ENCODE measurements at places on chromosomes 12 and 14.
A peak's percentile ranks its signal among the peaks of the same experiment; 100 is the strongest.

- no peak for DNase-seq
Measured at GRCh38 chr14:59208224-59208814, 19.9 kb downstream of the DAAM1 start.

- DNase-seq = no peak
Measured at GRCh38 chr12:48109424-48109823, 3.5 kb upstream of the SENP1 start.

DNA sequence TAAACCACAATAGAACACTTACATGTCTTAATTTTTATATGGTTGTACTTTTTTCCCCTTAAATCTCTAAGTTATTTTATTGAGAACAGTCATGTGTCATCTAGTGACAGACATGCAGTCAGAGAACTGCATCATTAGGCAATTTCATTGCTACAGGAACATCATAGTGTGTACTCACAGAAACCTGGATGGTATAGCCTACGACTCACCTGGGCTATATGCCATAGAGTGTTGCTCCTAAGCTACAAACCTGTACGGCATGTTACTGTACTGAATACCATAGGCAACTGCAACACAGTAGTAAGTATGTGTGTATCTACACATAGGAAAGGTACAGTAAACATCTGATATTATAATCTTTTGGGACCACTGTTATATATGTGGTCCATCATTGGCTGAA lies 557.6 kb downstream of the PRKD1 start:
- no peak for DNase-seq

GRCh38 chr14:71474301-71475265 lies 457.6 kb upstream of the RGS6 start:
- no peak for DNase-seq

- DNase-seq = no peak
Measured at GRCh38 chr12:7905071-7905470, 30.9 kb downstream of the SLC2A3 start.

DNA sequence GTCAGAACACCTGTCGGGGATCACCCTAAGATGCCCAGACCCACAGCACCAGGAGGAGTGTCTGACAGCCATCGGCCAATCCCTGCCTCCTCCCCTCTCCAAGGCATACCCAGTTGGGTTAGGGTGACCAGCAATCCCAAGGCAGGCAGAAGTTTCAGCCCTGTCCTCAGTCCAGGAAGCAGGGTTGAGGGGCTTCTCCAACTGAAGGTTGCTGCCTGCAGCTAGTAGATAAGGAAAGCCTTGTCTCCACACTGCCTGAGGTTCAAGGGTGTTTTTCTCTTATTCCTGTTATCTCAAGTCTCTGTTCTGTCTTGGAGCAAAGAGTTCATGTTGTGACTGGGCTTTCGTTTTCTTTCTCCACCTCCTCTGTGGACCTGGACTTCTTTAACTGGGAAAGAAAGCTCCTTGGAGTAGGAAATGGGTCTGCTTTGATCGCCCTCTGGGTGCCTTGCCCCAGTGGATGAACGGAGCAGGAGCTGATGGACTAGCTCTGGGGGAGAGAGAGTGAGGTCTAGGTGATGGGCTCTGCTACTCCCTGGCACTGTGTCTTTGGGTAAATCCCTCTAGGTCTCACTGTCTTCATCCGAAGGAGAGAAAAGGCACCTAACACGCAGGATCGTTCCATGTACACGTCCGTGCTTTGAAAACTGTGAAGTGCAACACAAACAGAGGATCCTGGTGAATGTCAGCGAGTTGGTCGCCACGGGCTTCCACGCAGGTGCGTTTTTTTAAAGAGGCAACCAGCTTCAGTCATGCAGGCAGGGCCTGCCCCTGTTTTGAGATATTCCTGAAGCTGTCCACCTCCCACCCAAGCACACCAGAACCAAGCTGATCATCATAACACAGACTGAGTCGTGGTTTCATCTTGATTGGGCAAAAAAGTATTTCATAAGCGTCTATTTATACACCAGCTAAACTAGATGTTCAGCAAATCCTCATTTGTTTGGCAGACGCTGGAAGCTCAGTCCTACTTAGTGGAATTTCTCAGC lies 52.5 kb upstream of the FOXN3 start:
- DNase-seq = no peak

DNA sequence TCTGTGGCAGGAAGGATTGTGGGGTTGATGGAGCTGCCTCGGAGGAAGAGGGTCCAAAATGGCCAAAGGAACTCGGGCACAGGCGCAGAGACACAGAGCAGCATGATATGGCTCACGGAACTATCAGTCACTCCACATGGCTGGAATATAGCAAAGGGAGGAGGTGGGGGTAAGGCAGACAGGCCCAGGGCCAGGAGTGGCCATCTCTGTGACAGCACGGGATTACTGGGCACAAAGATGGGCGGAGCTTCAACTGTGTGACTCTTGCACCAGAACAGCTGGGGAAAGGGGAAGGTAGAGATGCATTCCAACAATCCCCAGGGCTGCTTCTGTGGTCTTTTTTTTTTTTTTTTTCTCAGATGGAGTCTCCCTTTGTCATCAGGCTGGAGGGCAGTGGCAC lies 24.8 kb upstream of the EML1 start:
- DNase-seq = no peak

GRCh38 chr14:59871166-59871495 lies 555 bp upstream of the RTN1 start:
- DNase-seq = no peak

DNA sequence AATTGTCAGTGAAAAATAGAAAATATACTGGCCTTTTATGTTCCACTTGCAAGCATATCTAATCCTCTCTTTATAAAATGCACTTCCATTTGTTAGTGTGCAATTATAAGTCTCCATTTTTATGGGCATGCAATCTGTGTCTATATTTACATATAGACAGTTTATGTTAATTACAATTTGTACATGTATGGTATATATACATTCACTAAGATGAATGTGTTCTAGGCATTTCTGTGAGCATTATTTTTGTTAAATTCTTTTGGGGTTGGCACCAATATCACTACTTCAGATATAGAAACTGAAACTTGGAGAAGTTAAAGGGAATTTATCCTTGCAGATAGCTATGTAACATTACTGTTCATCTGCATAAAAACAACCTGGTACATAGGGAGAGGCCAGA lies 470.8 kb upstream of the LMO3 start:
- DNase-seq = no peak

- DNase-seq = no peak
Measured at GRCh38 chr12:79537675-79538074, 153.1 kb downstream of the PAWR start.

DNA sequence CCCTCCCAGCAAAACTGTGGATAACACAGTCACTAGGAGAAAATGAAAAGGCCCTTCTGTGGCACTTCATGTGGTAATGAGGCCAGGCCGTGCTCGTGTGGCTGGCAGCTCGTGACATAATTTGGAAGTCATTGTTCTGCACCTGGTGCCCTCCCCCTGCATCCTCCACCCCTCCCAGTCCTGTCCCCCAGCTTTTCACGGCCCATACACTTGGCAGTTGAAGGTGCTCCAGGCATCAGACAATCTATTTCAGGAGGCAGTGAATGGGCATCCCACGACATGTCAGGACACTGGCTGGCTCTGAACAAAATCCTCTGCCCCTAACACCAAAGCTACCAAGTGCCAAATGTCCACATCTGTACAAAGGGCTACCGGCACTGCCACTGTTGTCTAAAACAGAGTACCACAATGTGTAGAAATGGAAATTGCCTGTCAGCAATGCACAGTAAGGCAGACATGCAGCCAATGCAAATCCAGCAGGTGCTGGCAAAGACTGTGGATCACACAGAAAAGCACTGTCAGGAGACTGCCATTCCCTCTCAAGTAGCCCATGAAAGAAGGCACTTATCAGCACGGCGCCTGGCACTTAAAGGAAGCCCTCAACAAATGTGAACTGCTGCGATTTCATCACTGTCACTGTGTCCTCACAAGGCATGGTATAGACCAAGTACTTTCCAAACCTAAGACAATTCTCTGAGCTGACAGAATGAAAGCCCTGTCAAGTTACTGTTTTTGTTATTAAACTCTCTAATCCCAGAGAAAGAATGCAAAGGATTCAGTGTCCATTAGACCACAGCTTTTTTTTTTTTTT lies 39.1 kb downstream of the CORO1C start:
- peak; percentile 22 for DNase-seq

DNA sequence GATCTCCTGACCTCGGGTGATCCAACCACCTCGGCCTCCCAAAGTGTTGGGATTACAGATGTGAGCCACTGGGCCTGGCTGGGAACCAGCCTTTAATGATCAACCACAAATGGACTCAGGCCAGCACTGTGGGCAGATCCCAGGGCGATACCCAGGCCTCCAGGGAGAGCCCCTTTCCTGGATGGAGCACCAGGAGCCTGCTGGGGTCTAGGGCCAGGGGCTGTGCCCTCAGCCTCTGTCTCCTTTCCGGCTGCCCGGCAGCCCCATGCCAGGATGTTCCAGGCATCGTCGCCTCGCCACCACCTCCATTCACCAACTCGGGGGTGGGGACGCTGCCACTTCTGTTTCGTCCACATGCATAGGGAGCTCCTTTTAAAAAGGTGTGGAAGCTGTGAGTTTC lies 2.3 kb downstream of the ADGRD1 start:
- no peak for DNase-seq

Data from CD4-positive, alpha-beta memory T cell (primary cell).